ENCODE measurements at places on chromosomes 5 and 9.
A peak's percentile ranks its signal among the peaks of the same experiment; 100 is the strongest.

- no peak for DNase-seq
These were observed 1.9 kb upstream of the PJA2 start for GRCh38 chr5:109411627-109412026.

- DNase-seq = no peak
These were observed 867.2 kb downstream of the NR2F1-AS1 start for GRCh38 chr5:92713826-92714225.

DNA sequence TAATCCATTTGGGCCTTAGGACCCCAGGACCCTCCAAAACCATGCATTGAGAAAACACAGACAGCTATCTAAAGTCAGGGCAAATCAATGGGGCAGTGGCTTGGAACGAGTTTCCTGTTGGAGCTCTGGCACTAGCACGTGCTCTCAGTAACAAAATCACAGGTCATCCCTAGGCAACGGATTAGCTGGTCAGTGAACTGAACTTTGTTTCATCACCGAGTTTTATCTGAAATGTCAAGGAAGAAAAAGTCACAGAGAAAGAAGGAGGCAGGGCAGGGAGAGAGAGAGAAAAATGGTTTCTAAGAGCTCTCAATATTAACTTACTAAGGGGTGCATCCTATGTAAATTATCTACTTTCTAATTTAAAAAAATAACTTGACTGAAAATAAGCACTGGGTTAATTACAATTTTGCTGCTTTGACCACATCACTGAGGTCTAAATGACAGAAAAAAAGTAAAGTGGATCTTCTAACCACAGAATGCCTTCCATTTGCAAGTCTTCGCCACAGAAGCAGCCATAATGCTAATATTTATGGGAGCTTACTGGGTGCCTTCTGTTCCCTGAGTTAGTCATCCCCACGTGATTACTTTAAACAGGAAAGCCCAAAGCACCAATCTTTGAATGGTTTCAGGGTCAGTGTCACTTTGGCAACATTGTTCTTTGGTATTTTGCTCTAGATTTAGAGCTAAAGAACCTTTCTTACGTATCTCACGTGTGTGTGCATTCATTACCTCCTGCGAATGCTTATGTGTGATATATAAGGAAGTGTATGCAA, 503.9 kb downstream of the RASEF start:
- no peak for DNase-seq

DNA sequence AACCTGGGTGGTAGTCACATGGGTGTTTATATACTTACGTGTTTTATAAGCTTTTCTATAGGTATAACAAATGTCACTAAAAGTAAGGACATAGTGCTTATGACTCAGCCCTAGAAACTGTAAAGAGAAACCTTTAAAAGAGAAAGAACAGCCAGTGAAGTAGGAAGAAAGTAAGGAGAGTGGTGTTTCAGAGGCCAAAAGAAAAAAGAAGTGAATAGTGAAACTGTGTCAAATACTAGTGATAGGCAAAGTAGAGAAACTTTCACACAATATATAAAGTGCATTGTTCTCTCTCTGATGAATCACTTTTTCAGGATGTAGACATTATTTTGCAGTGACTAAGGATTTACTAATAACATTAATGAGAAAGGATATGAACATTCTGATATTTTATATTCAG, 74.2 kb upstream of the SUSD1 start:
- no peak for DNase-seq

- no peak for DNase-seq
These were observed 101.0 kb upstream of the PIK3R1 start for GRCh38 chr5:68114378-68115040.

- no peak for DNase-seq
These were observed 138.8 kb upstream of the LIFR start for GRCh38 chr5:38695021-38695958.

DNA sequence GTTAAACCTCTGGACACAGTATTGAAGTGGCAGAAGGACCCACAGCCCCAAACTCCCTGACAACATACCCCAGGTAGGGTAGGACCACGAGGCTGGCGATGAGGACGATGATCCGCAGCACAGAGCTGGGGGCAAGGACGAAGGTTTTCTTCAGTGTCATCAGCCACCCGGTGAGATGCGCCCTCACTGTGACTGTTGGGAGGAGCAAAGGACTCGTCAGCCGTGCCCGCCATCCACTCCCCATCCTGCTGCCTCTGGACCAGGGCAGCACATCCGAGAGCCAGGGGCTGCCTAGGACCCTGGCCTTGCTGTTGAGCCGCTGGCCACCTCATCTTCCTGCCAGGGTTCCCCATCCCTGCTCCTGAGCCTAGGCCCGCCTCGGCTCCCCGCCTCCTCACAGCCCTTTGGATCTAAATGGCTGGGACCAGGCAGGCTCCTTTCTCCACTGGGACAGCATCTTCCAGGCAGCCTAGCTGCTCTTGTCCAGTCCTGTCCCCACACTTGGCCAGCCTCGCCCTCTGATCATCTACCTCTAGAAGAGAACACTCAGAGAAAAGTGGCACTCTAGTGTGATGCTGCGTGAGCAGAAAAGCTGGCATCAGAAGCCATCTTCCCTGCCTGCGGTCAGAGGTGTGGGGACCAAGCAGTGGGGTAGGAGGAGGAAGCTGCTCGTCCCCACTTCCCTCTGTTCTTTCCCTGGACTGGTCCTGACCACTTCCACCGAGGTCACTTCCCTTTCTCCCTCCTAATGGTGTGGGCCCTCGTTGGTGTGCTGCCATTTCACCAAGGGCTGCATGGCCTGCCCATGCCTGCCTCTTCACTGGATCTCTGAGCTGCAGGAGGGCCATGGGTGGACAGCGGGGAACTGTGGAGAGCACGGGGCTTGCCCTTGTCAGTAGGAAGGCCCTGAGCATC, 49.2 kb downstream of the OTULIN start:
- no peak for DNase-seq

- no peak for DNase-seq
These were observed 124.5 kb downstream of the CDH12 start for GRCh38 chr5:22728610-22729009.

GRCh38 chr9:6551136-6551535, 94.4 kb downstream of the GLDC start:
- no peak for DNase-seq

- peak; percentile 53 for DNase-seq
These were observed 47.4 kb downstream of the FNBP1 start for GRCh38 chr9:129995409-129996160.

DNA sequence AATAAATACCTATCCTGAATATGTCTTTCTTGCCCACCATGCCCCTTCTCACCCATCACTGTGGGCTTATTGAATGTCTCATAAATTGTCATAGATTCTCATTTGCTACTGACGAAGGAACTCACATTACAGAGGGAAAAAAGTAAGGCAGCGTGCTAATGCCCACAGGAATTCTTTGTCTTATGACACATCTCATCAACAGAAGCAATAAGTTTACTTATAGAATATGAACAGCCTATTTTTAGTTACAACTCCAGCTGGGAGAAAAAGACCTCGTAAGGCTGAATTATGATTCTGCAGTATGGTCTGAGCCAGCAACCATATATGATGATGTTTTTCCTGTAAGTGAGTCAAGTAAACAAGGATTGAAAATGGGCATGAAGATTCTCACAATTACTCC, 22.4 kb upstream of the ATG10 start:
- DNase-seq = no peak

DNA sequence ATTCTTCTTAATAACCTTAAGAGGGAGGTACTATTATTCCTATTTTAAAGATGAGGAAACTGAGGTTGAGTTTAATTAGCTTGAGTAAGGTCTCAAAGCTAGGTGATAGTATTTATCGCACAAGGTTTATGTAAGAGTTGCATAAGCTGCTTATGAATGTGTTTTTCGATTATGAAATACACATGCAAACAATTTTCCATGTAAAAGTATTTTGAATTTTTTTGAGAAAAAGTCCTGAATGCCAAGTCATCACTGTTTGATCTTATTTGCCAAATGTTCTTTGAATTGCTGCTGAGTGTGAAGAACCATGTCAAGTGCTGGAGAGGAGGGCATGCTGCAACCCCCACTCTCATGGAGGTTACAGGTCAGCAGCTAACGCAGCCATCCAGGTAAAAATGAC, 174.4 kb downstream of the CARTPT start:
- DNase-seq = no peak

GRCh38 chr9:16357828-16358227, 512.6 kb downstream of the BNC2 start:
- DNase-seq = no peak

GRCh38 chr9:128689820-128690683, 1.0 kb downstream of the SET start:
- DNase-seq = peak; percentile 54
